T-helper 2 cell treated with Interferon-gamma antibody and Interleukin-4, amounts not matched to agents 5 μg/mL and 100 μg/mL, for 36 hours (primary cell): ENCODE measurements at places on chromosomes 5 and 9.
A peak's percentile ranks its signal among the peaks of the same experiment; 100 is the strongest.

GRCh38 chr5:107860044-107860443 is 189.3 kb upstream of the EFNA5 start:
- DNase-seq: no peak

DNA sequence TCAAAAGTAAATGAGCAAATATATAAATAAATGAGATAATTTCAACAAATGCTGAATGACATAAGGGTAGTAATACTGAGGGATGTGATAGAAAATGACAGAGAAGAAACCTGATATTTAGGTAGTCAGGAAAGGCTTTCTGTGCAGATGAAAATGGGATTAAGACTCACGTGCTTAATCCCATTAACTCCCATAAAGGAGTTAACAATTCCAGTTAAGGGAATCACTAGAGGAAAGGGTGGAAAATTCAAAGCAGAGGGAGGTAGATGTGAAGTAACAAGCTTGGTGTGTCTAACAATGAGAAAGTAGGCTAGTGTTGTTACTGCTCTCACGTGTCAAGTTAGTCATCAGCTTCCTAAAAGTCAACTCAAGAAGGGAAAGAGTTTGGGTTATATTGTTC is 90.5 kb upstream of the TRIM32 start:
- no peak for DNase-seq

DNA sequence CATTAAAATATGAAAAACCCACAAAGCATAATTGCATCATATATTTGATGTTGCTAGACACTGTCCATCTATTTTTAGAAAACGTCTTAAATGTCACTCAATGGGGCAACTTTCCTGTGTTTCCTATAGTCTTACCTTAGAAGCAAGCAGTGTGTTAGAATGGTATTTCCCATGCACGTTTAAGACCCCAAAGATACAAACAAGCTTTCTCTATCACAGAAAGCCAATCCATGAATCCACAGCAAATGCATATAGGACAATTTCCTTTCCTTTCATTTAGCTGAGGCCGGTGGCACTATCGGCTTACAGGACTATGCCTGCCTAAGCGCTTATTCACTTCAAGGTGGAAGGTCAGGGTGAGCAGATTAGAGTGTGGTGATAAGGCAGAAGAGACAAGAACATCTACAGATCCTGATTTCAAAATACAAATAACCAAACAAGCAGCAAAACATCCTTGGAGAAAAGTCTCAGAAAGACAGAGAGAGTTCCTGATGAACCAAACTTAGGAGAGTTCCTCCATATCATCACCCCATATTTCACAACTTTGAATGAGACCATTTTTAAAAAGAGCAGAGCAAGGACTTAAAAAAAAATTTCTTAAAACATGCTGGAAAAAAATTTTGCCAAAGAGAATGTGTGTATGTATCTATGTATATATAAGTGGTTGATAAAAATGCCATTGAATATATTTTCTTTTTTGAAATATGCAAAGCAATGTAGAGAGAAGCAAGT is 57.2 kb downstream of the MEF2C start:
- no peak for DNase-seq

DNA sequence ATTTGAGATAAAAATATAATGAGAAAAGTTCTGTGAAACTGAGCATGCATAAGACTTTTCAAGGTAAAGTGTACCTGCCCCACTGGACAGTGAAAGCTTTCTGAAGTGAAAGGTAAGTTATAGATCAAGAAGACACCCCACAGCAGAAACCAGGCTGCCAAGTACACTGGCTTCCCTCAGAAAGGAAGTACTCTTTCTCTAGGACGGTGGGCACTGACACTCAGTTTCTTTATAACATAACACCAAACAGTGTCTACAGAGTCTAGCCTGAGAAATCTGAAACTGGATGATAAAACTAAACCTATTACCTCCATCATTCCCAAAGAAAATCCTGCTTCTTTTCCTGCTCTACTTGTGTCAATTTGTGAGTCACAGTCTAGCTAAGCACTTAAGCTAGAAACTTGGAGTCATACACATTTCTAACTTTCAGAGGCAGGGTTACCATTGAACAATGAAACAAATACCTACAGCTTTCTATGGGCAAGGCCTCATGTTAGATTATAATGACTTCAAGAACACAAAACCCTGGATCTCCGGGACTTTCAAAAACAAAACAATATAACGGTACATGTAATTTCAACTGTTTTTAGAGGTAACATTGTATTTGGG is 136.7 kb downstream of the CPLANE1 start:
- DNase-seq: no peak

DNA sequence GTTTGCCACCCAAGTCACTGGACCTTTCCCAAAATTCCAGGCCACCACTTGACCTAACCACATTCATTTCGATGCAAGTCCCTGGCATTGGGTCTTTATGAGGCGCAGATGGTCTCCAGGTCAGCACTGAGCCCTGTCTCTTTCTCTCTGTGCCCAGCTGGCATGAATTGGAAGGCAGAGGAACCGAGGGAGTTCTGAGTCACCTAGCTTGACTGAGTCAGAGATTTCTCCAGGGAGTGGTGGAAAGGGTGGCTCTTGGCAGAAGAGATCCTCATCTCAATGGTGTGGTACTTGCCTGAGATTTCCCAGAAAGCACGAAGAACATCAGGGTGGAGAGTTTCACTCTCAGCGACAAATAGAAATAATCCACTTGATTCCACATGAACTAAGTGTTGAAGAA is 43.8 kb downstream of the WDR36 start:
- DNase-seq: no peak

GRCh38 chr9:78898234-78898633 is 601.3 kb downstream of the PSAT1 start:
- no peak for DNase-seq

GRCh38 chr5:4104831-4105597 is 509.4 kb downstream of the IRX1 start:
- DNase-seq: no peak

DNA sequence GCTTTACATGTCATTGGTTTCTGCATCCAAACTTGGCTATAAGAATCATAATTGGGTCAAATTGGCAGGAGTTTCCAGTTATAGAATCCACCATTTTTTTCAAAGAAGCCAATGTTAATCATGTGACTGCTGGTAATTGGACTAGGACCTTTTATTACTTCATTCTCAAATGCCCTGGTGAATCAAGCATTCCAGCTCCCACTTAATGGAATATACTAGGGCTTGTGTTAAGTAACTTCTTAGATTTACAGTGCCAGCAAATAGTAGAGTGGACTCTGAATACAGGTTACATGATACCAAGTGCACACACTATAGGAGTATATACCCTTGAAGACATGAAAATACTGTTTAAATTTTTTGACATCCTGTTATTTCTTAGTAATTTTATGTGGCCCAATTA is 96.7 kb downstream of the NUDT12 start:
- DNase-seq: no peak

- no peak for DNase-seq
These were observed 161.5 kb downstream of the HSD17B3 start for GRCh38 chr9:96140296-96141127.

GRCh38 chr5:145101246-145101645 is 733.9 kb downstream of the PRELID2 start:
- no peak for DNase-seq

DNA sequence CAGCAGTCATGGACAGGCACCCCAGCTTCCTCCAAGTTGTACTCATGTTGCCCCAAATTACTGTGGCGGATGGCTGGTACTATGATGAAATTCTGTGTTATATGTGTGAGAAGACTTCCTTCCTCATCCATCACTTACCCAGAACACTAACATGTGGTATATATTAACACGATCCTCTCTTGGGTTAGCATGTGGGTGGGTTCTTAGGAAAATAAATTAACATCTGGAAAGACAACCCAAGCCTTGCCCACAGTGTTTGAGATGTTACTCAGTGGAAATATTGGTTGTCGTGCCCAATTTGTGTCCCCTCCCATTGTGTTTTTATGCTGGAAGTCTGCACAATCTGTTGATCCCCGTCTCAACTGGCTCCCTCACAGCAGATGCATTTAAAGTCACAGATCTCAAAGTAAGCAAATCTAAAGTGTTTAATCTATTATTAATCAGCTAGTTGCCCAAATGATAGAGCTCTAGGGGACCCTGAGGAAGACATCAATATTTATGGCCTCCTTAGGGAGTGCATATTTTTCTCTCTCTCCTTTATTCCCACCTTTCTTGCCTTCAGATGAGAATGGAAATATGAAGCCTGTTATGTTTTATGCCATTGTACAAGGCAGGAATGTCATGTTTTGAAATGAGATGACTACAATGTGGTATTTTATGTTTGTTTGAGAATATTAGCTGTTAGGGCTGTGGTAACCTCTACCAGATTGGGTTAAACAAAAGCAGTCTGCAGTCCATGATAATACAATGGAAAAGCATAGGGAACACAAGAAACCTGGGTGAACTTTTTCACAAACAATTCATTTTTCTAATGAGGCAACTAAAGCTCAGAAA is 93.9 kb downstream of the GRIA1 start:
- no peak for DNase-seq

DNA sequence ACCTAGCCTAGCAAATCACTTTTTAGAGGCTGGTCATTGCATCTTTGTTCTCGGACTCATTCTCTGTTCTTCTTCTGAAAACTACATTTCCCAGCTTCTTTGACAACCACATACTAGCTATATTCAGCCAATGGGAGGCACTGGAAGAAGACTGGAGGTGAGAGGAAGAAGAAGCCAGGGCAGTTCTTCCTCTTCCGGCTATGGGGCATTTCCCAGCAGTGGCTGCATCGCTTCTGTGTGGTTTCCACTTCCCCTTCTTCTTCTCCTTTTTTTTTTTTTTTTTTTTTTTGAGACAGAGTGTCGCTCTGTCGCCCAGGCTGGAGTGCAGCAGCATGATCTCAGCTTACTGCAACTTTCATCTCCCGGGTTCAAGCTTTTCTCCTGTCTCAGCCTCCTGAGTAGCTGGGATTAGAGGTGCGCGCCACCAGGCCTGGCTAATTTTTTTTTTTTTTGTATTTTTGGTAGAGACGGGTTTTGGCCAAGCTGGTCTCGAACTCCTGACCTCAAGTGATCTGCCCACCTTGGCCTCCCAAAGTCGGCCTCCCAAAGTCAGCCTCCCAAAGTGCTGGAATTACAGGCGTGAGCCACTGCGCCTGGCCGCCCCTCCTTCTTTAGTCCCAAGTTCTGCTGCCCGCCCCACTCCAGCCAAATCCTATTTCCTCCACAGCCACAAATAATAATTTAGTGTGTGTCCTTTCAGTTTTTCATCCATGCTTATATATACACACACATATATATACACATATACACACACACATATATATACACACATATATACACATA is 6.9 kb upstream of the UBAP1 start:
- DNase-seq: peak; percentile 33

GRCh38 chr9:7313389-7313788 is 486.2 kb downstream of the DMAC1 start:
- no peak for DNase-seq
